ENCODE measurements at places on chromosomes 4 and X.

- DNase-seq = no peak
Observed at GRCh38 chr4:93317561-93317960, 511.0 kb upstream of the ATOH1 start.

DNA sequence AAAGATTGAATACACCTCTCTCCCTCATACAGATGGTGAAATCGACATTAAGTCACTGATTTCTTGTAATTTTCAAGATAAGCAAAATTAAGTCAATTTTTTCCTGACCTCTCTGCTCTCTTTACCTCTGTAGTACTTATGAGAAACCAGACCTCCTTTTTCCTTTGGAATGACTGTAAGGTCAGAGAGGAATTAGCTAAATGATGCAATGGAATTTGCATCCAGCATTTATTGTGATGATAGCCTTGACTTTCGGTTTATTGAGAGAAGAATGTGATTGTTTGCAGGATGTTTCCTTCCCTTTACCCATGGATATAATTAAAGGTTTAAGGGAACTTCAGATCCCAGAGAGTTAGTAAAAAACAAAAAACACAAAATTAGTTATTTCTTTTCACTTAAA, 22.4 kb downstream of the STK26 start:
- DNase-seq = no peak

DNA sequence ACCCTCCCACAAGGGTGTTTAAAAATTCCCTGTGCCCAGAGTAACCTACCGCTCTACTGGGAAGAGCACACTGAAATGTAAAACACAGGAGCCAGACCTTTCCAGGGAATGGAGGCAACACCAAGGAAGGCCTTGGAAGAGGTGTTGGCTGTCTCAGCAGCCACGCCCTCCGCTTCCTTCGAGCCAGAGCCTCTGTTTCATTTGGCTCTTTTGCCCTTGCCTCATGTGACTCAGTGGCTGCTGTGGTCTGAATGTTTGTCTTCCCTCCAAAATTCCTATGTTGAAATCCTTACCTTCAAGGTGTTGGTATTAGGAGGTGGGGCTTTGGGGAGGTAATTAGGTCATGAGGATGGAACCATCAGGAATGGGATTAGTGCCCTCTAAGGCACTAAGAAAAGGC, 11.3 kb downstream of the SCD5 start:
- DNase-seq = no peak

- DNase-seq = no peak
Observed at GRCh38 chr4:41423117-41423516, 114.8 kb upstream of the LIMCH1 start.

DNA sequence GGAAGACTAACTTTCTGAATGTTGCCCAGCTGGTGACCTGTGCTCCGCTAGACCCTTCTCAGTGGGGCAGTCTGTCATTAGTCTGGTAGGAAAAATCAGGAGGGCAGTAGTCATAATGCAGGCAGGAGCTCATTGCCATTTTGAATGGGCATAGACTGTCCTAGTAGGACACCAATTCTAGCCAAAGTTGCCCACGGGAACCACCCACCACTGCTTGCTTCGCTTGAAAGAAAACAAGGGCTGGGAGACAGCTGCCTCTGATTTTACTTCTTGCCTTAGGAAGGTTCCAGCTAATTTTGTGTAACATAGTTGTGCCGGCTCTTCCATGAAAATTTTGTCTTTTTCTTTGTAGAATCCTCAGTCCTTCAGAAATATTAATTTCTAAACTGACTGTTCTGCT, 23.3 kb downstream of the HOPX start:
- no peak for DNase-seq

GRCh38 chr4:99816545-99817308, at the start of gene DAPP1:
TSS of gene DAPP1 (plus strand) at chr4:99816827. CDS start at chr4:99816914, 87 bp downstream.
- DNase-seq = peak; percentile 93

DNA sequence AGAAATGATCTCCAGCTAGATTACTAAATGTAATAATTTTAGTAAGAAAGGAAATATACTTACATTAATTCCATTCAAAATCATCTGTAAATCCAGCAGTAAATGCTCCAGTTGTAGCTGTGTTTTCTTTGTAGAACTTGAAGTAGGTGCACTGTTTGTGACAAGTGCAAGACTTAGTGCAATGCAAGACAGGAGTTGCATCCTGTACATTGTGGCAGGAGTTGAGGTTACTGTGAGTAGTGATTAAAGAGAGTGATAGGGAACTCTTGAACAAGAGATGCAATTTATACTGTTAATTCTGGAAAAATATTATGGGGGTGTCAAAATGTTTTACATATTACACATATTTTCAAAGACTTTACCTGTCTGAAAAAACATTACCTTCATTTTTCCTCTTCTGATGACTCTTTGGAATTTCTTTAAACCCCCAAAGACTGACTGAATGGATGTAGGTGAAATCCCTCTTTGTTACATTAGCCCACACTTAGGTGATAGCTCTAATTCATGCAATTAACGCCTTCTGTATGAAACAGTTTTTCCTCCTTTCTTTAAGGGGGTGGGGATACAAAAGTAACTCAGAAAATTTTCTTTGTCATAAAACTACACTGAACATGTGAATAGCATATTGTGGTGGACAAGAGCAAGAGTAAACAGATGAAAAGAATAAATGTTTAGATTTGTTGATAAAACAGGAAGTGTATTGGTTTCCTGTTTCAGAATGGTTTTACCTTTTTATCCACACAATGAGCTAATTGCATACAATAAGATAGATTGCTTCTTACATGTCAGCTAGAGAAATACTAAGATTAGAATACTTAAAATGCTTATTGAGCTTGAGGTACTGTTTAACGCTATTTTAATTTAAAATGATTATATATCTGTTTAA, at the start of gene IL2:
Gene IL2 (minus strand): TSS at position 495 of the 886 bp plus-strand sequence. CDS start 285 bp downstream, at position 210.
- DNase-seq = peak; percentile 39

DNA sequence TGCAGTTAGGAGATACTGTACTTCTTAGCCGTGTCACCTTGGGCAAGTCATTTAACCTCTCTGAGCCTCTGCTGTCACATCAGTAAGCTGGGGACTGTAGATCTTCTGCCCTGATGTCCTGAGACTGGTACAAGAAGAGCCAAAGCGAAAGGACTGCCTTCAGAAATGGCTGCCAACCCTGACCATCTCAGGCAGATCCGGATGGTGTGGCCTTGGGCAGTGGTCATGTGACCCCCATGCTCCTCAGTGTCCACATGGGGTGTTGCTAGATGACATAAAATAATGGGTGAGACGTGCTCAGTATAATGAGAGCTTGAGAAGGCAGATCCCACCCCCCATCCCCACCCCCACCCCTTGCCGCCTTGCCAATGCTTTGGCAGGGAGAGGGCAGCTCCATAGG, 60.4 kb upstream of the MTM1 start:
- DNase-seq = no peak

GRCh38 chrX:151596282-151596681, 32.8 kb downstream of the PASD1 start:
- DNase-seq = no peak

DNA sequence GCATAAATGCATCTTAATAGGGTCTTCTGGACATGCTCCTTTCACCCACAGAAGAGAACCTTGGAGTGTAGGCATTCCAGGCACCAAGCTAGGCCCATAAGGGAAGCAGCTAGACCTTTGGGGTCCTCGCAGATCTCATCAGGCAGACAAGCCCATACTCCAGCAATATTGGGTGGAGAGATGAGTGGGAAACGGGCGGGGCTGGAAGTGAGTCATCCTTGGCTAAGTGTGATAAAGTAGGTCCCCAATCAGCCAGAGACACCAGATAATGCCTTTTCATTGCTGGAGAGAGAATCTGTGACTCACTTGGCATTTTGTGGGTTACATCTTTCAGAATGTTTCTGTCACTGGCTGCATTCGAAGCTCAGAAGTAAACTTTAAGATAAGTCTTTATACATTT, 133.3 kb upstream of the MBNL3 start:
- DNase-seq = peak; percentile 77

- DNase-seq = no peak
Observed at GRCh38 chr4:139576219-139576618, 20.2 kb upstream of the SETD7 start.

Data from activated CD4-positive, alpha-beta T cell treated with anti-CD3 and anti-CD28 coated beads, Interleukin-2, amount 50 U/mL, for 16 hours (primary cell).